Small intestine (tissue), 16 donors: ENCODE measurements at places on chromosomes 3 and 15.
A peak's percentile ranks its signal among the peaks of the same experiment; 100 is the strongest.

DNA sequence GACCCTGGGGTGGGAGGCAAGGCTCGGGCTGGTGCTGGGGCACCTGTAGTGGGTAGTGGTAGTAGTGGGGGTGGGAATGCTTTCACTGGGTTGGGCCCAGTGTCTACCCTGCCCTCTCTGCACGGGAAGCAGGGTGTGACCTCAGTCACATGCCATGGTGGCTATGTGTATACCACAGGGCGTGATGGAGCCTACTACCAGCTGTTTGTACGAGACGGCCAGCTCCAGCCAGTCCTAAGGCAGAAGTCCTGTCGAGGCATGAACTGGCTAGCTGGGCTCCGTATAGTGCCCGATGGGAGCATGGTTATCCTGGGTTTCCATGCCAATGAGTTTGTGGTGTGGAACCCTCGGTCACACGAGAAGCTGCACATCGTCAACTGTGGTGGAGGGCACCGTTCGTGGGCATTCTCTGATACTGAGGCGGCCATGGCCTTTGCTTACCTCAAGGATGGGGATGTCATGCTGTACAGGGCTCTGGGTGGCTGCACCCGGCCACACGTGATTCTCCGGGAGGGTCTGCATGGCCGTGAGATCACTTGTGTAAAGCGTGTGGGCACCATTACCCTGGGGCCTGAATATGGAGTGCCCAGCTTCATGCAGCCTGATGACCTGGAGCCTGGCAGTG is 5.2 kb downstream of the DALRD3 start:
- H3K27ac ChIP-seq: no peak overlapping the region
- peaks cover 79% of the 10 kb centered on the region for H3K36me3 ChIP-seq
- H3K4me1 ChIP-seq: peaks cover 5% of the 10 kb centered on the region
- H3K27me3 ChIP-seq: no peaks in the 10 kb centered on the region
- H3K4me3 ChIP-seq: no peak overlapping the region

DNA sequence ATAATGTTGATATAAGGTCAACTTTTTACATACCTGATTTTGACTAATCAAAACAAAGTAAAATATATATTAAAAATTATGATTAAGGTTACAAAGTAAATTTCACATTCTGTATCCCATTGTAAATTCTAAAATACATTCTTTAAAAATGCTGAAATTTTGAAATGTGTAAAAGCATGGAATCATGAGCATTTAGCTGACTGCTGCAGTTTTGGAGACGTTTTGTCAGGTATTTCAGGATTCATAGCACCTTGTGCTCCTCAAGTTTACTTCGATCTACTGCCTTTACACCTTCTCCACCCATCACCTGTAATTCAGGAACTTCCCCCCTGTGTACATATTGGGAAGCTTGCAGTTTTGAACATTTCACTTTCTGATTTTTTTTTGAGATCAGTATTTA is 71.0 kb downstream of the ARHGEF26 start:
- H3K36me3 ChIP-seq: no peaks in the 10 kb centered on the region
- H3K4me1 ChIP-seq: no peaks in the 10 kb centered on the region
- DNase-seq: no peak
- no peak overlapping the region for H3K27ac ChIP-seq
- no peak overlapping the region for H3K4me3 ChIP-seq

GRCh38 chr15:100878648-100879047 is 983 bp upstream of the ALDH1A3 start:
- DNase-seq: no peak
- H3K27me3 ChIP-seq: peaks cover 10% of the 10 kb centered on the region
- H3K4me1 ChIP-seq: no peaks in the 10 kb centered on the region
- no peak overlapping the region for H3K4me3 ChIP-seq
- no peaks in the 10 kb centered on the region for H3K36me3 ChIP-seq
- H3K27ac ChIP-seq: no peak overlapping the region

- H3K27me3 ChIP-seq: no peaks in the 10 kb centered on the region
- H3K36me3 ChIP-seq: no peaks in the 10 kb centered on the region
- H3K4me1 ChIP-seq: no peaks in the 10 kb centered on the region
Measured at GRCh38 chr3:140206196-140207040, 271.4 kb downstream of the CLSTN2 start.

DNA sequence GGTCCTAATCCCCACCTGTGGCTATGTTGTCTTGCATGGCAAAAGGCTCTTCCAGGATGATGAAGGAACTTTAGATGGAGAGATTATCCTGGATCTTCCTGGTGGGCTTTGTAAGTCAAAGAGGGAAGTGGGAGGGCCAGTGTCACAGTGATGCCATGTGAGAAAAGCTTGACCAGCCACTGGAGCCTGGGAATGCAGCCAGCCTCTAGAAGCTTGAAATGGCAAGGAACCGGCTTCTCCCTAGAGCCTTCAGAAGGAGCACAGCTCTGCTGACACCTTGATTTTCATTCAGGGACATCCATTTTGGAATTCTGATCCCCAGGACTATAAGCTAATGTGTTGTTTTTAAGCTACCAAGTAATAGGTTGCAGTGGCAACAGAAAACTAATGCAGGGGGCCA is 58.3 kb downstream of the CLEC3B start:
- peaks cover 10% of the 10 kb centered on the region for H3K36me3 ChIP-seq
- no peaks in the 10 kb centered on the region for H3K4me1 ChIP-seq
- DNase-seq: no peak

DNA sequence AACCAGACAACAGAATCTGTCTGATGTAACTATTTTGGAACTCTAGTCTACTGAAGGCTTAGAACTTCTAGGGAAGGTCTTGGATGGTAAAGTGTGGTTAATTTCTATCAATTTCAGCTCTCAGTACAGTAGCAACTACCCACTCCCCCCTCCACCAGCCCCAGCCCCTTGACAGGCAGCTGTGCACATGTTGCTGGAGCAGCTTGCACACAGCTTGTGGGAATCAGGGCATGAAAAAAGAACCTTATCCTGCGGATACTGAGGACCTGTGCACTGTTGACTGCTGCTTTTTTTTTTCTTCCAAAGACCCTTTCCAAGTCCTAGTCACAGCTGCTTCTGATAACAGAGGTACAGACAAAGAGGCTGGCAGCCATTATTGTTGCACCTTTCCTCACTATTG is 81.5 kb upstream of the UBP1 start:
- H3K4me1 ChIP-seq: no peaks in the 10 kb centered on the region
- H3K27ac ChIP-seq: no peak overlapping the region

GRCh38 chr15:43931790-43932435 is 105.1 kb downstream of the WDR76 start:
- no peaks in the 10 kb centered on the region for H3K27me3 ChIP-seq
- no peaks in the 10 kb centered on the region for H3K36me3 ChIP-seq
- no peak for DNase-seq
- H3K4me3 ChIP-seq: no peak overlapping the region

GRCh38 chr15:92343924-92344643 is 49.6 kb upstream of the ST8SIA2 start:
- H3K27ac ChIP-seq: no peak overlapping the region
- H3K27me3 ChIP-seq: peaks cover 5% of the 10 kb centered on the region
- no peak for DNase-seq
- peaks cover 2% of the 10 kb centered on the region for H3K36me3 ChIP-seq
- no peak overlapping the region for H3K4me3 ChIP-seq

- H3K4me3 ChIP-seq: peak overlapping the region; percentile 79
- peak overlapping the region; percentile 75 for H3K27ac ChIP-seq
- peaks cover 4% of the 10 kb centered on the region for H3K4me1 ChIP-seq
- no peaks in the 10 kb centered on the region for H3K36me3 ChIP-seq
Measured at GRCh38 chr3:108091498-108092250, 843 bp upstream of the CD47 start.

- no peaks in the 10 kb centered on the region for H3K27me3 ChIP-seq
- no peak for DNase-seq
- no peak overlapping the region for H3K27ac ChIP-seq
Measured at GRCh38 chr15:101648356-101648755, 3.8 kb downstream of the TM2D3 start.

DNA sequence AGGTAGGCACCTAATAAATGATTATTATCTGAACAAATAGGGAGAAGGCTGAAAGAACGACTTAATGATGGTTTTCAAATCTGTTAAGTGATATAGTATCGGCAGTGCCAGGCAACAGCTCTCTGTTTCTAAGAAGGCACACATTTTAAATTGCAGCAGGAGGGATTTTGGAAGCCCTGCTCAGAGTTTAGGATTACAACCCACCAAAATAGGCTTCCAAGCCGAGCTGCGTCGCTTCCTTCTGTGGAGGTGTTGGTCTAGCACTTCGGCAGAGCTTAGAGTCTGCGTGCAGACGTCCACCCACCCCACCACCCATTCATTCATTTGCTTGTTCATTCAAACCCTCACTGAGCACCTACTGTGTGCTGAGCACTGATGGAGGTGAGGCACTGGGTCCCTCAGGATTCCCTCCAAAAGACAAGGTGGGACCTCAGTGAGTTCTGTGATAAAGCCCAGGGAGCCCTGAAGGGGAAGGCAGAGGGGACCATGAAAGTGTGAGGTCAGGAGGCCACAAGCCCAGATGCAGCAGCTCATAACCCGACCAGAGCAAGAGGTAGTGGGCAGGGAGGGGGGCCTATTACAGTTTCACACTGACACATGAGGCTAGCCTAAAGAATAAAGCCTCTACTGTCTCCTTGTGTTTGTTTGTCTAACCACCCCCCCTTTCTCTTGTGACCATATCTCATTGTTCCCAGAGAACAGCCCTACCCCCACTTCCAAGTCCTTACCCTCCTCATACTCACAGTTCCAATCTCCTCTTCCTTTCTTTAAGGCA is 8.9 kb downstream of the ADCY5 start:
- no peaks in the 10 kb centered on the region for H3K27me3 ChIP-seq
- H3K4me3 ChIP-seq: no peak overlapping the region
- DNase-seq: no peak
- no peak overlapping the region for H3K27ac ChIP-seq

GRCh38 chr3:149487598-149488197 is 13.2 kb downstream of the TM4SF4 start:
- H3K4me1 ChIP-seq: no peaks in the 10 kb centered on the region
- no peak overlapping the region for H3K4me3 ChIP-seq
- no peak overlapping the region for H3K27ac ChIP-seq
- no peak for DNase-seq
- H3K27me3 ChIP-seq: no peaks in the 10 kb centered on the region

- H3K27me3 ChIP-seq: no peaks in the 10 kb centered on the region
- H3K36me3 ChIP-seq: no peaks in the 10 kb centered on the region
- no peak overlapping the region for H3K4me3 ChIP-seq
- H3K4me1 ChIP-seq: peaks cover 8% of the 10 kb centered on the region
- peak; percentile 97 for DNase-seq
- peak overlapping the region; percentile 86 for H3K27ac ChIP-seq
Measured at GRCh38 chr3:192850451-192850981, 67.1 kb downstream of the MB21D2 start.

DNA sequence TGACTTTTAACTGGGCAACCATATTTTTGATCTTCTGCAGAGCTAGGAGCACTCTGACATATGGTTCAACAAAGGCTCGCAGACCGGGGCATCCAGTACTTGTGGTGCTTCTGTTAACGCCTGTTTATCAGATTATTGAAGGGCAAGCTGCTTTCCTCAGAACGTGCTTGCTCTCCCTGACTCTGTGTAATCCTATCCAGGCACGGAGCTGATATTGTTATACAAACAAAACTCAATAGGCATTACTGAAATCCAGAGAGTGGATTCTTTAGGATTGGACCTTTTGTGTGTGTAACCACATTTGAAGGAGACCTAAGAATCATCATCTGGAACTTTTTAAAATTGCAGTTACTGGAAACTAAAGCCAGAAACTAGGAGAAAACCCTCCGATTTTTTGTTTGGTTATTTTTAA is 246.5 kb downstream of the PTPRG start:
- H3K27me3 ChIP-seq: no peaks in the 10 kb centered on the region
- no peak overlapping the region for H3K4me3 ChIP-seq
- peak; percentile 8 for DNase-seq
- no peaks in the 10 kb centered on the region for H3K4me1 ChIP-seq

DNA sequence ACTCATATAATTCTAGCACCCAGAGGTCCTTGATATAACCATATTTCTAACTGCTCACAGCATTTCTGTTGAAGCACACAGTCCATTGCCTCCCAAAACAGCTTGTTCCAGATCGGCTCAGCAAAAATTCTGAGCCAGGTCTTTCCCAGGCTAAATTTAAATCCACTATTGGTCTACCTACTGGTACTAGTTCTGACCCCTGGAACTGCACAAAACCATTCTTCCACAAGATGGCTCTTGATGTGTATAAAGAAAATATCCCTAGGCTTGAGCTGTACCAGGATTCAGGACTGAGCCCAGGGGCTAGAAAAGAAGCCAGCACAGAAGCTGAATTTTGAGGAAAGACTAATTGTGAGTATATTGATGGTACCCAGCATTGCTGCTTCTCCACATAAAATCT is 75.4 kb upstream of the ABHD17C start:
- no peaks in the 10 kb centered on the region for H3K36me3 ChIP-seq
- H3K4me1 ChIP-seq: no peaks in the 10 kb centered on the region
- H3K27me3 ChIP-seq: no peaks in the 10 kb centered on the region
- H3K4me3 ChIP-seq: no peak overlapping the region
- H3K27ac ChIP-seq: no peak overlapping the region

DNA sequence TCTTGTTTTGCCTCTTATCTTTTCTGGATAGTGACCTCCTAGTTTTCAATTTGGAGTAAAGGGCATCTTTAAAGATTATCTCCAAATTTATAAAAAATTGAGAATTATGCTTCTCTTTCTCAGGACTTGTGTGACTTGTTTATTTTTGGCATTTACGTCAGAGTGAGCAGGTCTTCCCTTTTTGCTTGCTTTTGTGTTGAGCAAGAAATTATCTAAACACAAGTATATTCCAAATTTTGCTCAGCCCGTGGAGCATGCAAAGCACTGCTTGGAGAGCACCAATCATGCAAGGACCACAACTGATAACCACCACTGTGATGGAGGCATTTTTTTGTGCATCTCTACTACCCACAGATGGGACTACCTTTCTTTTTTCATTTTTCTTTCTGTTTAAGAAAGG is 7.1 kb downstream of the SLC25A26 start:
- peaks cover 8% of the 10 kb centered on the region for H3K36me3 ChIP-seq
- no peaks in the 10 kb centered on the region for H3K27me3 ChIP-seq
- H3K4me1 ChIP-seq: no peaks in the 10 kb centered on the region
- H3K27ac ChIP-seq: no peak overlapping the region
- no peak overlapping the region for H3K4me3 ChIP-seq
- DNase-seq: no peak

DNA sequence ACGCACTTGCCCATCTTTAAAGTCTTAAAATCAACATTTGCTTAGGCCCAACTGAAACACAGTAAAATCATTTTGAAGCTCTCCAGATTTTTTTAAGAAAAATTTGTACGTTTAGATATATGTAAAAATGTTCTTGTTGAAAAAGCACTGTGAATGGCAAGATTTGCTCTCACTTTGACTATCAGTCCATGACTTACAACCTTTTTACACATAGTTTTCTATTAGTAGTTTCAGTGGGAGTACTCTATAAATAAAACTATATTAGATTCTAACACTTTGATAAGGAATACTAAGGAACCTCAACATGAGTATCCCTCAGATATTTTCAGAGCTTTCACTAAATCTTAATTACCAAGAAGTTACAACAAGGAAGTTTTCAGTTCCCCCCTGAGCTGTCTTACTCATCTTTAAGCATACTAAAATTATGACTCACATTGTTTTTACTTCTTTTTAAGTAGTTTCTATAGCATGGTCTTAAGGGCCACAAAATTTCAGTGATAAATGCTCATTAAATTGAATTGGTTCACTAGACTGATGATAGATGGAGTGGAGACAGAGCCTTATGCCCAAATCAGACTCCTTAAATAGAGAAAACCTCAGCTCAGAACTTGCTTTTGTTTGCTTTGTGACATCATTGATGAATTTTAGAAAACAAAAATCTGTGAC is 31.6 kb upstream of the RAP2B start:
- H3K4me1 ChIP-seq: no peaks in the 10 kb centered on the region
- DNase-seq: no peak
- no peak overlapping the region for H3K4me3 ChIP-seq
